Bronchial epithelial cell (primary cell): ENCODE measurements at places on chromosomes 1 and 21.

- DNase-seq = no peak
These were observed 137.1 kb downstream of the PCBP3 start for GRCh38 chr21:45780647-45781046.

DNA sequence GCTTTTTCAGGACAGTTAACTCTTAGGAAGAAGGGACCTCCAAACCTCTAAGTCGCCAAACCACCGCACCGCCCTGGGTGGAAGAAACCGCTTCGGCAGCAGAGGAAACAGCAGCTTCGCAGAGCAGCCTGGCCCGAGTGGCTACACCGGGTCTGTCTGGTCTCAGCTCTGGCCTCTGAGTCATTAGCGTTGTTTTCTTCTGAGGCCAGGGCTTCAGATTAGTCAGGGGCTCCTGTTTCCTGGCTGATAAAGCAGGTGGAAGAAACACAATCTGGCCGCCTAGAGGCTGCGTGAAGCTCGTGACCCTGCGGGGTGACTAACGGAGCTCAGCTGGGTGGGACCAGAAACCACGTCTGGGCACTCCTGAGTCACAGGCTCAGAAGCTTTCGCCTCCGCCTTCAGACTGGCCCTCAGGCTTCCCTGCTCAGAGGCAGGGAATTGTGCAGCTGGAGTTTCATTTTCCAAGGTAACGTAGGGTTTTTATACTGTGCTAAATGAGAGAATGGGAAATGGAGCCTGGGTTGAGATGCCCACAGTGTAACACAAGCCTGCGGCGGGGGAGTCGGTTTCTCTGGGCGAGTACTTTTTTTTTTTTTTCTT, 44.9 kb downstream of the CHAF1B start:
- DNase-seq = peak; percentile 100

DNA sequence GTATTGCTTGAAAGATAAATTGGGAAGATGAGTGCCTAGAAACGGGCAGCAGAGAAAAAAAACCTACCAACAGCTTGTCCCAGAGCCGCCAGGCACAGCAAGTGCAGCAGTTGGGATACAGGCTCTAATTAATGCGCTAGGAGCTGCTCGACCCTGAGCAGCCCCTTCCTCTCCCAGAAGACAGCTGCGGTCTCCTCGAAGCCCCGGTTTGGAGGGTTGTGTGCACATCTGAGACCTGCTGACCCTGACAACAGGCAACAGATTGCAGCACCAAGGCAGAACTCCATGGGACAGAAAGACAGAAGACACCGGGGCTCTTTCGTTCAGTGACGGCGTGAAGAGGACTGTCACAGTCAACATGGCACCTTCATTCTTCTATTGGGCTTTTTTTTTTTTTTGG, 101.4 kb downstream of the TSEN15 start:
- DNase-seq = no peak

DNA sequence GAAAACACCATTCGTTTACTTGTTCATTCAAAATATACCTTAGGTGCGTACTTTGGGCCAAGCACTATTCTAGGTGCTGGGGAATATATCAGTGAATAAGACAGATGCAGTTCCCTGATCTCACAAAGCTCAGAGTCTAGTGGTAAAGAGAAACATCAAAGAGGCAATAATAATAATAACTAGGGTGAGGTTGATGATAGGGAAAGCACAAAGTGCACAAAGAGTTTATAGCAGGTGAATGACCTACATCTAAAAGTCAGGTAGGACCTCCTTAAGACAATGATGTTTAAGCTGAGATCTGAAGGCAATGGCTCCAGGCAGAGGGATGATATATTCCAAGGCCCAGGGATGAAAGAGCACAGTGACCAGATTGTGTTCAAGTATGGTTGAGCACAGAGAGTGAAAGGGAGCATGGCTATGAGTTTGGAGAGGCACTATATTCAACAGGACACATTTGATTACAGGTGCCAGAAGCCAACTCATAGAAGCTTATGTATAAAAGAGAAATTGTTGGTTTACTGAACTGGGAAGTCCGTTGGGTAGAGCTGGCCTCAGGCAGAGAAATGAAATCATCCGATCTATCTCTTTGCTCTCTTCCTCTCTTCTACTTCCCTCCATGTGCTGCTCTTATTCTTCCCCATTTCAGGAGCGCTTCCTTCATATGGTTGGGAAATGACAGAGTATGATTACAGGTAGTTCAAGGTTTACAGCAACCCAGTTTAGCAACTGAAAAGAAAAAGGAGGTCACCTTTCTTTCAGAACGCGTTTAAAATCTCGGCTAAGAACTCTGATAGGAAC, 23.0 kb upstream of the CCT8 start:
- no peak for DNase-seq

- no peak for DNase-seq
These were observed 23.5 kb downstream of the ADARB1 start for GRCh38 chr21:45097827-45098387.

GRCh38 chr1:8015036-8015808, 10.9 kb downstream of the ERRFI1 start:
- DNase-seq = peak; percentile 81
